ENCODE measurements at places on chromosomes 1 and 21.

- no peak for DNase-seq
These were observed 108.1 kb downstream of the ATG4C start for GRCh38 chr1:62891956-62892562.

DNA sequence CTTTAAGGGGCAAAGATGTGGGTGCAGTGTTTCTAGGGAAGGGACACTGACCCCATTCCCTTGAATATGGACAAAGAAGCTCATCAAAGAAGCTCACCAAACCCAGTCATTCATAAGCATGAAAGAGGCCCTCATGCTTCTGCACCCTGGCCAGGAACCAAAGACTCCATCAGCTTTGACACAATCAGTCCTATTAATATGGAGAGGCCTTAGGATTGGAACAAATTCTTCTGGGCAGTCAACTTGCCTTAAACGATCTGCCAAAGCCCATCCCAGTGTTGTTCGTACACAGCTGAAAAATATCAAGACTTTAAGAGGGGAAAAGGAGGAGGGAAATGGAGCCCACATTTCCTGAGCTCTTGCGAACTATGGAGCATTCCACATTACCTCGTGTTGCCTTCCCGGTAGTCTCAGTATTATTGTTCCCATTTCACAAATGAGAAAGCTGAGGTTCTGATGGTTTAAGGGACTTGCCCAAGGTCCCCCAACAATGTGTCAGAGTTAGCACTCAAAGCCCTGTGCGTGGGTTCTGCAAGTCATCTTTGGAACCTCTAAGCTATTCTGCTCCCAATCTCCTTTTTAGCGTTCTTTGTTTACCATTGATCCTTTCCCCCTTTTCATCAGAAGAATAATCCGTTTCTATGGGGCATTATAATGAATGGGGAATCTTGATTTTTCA, 161.9 kb downstream of the ZBTB18 start:
- no peak for DNase-seq

DNA sequence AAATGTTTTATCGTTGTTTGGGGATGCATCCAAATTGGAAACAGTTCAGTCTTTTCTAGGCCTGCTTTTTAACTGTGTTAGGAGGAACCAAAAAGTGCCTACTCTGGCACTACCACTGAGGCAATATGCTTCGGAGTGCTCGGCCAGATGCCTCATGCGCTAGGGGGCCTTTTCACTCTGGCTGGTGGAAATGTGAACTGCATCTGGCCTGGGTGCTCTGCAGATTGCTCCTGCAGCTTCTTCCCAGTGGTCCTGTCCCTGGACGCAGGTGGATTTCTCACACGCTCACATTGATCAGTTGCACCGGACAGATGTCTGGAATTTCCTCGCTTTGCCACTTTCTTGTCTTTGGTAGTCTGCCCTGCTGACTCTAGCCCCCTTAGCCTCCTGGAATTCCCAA, 330.2 kb upstream of the FMN2 start:
- no peak for DNase-seq

GRCh38 chr1:161198194-161198896, 509 bp downstream of the ADAMTS4 start:
- peak; percentile 38 for DNase-seq

DNA sequence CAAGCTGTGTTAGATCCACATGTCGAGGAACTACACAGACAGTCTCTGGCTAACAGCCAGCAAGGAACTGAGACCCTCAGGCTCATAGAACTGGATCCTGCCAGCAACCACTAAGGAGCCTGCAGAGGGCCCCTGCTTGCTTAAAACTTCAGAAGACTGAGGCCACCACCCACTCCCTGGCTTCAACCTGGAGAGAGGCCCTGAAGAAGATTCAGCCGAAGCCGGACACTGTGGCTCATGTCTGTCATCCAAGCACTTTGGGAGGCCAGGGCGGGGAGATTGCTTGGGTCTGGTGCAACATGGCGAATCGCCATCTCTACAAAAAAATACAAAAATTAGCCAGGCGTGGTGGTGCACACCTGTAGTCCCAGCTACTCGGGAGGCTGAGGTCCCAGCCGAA, 92.6 kb upstream of the TMPRSS2 start:
- no peak for DNase-seq
